NCI-H774 (cell line): ENCODE measurements at places on chromosomes 2 and 18.
A peak's percentile ranks its signal among the peaks of the same experiment; 100 is the strongest.

GRCh38 chr18:63823516-63824219, 48.5 kb downstream of the SERPINB7 start:
- DNase-seq = no peak

DNA sequence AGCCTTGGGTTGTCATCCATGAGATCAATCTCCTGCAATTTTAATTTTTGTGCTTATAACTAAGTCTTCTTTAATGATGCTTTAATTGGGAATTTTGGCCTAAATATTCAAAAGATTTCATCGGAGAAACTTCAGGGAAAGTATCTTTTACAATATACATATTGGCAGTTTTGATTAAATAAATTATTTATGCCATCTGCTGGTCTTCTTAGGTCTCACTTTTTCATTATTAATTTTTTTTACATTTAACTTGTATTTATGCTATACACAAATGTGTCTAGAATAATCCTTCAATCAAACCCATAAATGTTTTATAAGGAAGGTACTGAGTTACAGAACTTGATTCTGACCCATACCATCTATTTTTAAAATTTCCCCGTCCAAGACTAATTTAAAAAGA, 95.1 kb upstream of the XPO1 start:
- no peak for DNase-seq

GRCh38 chr2:15169326-15170069, 391.6 kb downstream of the NBAS start:
- DNase-seq = no peak

- DNase-seq = no peak
Observed at GRCh38 chr2:59871830-59872229, 681.6 kb downstream of the BCL11A start.

- DNase-seq = peak; percentile 88
Observed at GRCh38 chr2:11155381-11156035, at the start of gene SLC66A3. SLC66A3 (plus strand) TSS chr2:11155467; CDS start chr2:11155547, 80 bp downstream.

GRCh38 chr2:223846515-223846914, 9.1 kb upstream of the AP1S3 start:
- DNase-seq = no peak

GRCh38 chr18:9109523-9109922, 7.0 kb downstream of the NDUFV2 start:
- DNase-seq = no peak

GRCh38 chr2:198004921-198005829, 200.8 kb downstream of the PLCL1 start:
- no peak for DNase-seq

DNA sequence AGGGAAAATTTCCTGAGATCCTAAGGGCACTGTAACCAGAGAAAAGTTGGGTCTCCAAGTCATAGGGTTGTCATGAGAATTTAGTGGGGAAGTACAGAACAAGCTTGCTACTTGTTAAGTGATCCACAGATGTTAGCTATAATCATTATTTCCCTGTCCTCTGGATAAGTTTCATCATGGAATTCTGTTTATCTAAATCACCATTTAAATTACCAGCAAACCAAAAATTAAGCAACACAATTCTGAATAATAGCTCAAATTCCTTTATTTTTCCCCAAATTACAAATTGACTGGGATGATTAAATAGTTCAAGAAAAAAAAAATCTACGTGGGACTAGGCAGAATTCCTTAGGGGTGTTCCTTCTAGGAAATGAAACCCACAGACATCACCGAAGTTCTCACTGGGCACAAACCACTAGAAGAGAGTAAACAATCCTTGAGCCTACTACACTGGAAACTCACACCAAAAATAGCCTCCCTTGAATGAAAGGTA, 159.5 kb downstream of the COL6A3 start:
- no peak for DNase-seq

DNA sequence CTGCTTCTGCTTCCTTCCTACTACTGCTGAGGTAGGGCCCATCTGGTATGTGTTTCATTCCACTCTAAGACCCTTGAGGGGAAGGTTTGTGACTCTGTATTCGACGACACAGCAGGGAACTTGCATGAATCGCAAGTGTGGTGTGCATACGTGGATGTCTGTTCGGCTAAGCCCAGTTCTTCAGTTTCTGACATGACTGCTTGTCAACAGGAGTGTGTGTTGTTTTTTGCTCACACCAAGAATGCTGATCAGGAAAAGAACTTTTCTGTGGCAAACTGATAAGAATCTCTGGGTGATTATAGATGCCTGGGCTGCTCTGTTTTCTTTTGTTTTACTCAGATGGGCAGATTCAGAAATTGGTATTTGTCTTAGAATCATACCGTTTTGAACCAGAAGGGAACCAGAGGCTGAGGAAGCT, 22.0 kb downstream of the TNFRSF11A start:
- no peak for DNase-seq

DNA sequence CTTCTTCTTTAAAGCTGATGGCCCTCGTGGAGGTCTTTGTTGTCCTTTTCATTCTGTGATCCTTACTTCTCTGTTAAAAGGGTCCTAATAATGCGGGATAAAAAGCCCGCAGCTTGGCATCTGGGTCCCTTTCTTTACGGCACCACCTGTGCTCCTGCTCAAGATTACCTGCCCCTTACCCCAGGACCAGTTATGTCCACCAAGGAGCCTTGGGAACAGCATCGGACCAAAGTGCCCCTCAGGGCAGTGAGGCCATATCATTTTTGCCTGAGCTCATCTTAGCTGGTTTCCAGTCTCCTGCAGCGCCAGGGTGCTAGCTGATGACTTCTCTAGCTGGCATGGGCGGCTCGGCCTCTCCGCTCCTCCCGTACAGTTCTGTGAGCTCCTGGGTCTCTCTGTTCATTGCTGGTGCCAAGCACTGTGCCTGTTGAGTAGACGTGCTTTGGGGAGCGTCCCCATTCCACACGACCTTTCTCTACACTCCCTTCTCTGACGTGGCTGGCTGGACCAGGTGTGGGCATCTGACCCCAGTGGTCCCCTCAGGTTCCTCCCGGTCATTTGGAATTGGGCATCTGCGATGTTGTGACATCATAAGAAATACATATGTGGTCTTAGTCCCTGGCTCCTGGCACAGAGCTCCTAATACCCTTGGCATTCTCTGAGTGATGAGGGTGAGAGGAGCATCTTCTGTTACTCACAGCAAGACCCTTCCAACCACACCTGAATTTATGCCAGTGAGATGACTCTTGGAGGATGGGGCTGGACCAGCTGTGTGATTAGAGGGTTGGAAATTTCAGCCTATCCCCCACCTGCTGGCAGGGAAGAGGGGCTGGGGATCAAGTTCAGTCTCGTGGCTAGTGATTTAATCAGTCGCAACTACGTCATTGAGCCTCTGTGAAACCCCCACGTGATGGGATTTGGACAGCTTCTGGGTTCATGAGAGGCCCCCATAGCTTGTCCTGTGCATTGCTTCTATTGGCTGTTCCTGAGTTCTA, 134.2 kb upstream of the HS6ST1 start:
- DNase-seq = no peak

DNA sequence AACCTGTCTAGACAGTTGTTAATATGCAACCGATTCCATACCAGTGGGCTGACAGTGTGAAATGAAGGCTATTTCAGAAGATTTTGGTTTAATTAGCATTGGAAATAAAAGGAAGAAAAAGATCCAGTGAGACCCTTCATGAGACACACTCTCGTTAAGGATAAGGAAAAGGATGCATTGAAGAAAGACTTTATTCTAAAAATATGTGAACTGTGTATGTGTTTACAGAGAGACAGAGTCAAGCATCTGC, 2.1 kb downstream of the KLF7 start:
- no peak for DNase-seq

- DNase-seq = no peak
Observed at GRCh38 chr18:79553154-79553553, 126.4 kb upstream of the CTDP1 start.

GRCh38 chr2:101830555-101830954, 133.0 kb downstream of the MAP4K4 start:
- DNase-seq = no peak

DNA sequence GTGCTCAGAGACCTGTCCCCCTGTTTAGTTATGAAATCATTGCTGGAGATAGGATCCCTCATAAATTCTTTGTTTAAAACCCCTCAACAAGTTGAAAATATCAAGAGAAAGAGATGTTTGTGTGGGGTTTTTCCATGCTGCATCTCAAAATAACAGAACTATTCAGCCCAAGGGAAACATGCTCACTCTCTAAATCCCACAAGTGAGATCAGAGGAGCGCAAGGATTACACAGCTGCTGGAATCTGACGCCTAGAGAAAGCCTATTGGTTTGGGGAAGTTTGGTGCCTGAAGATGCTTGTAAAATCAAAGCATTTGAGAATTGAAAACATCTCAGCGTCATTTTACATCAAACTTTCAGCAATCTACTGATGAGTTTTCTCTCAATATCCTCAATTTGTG, 7.9 kb downstream of the FSHR start:
- no peak for DNase-seq

DNA sequence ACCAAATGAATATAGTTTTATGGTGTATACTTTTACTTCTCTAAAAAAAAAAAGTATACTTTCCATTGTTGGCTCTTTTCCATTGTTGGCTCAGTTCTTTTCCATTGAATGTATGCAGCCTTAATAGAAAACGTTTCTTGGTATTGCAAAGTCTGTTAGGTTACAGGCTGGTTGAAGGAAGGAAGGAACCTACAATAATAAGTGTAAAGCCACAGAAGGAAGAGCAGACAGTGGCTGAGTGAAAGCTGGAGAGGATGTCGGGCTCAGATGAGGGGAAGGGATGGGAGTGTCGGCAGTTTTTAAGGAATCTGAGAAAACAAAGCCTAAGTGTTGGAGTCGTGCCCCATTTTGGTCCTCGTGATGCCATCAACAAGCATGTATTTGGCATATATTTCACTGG, 6.8 kb downstream of the COPS8 start:
- no peak for DNase-seq

DNA sequence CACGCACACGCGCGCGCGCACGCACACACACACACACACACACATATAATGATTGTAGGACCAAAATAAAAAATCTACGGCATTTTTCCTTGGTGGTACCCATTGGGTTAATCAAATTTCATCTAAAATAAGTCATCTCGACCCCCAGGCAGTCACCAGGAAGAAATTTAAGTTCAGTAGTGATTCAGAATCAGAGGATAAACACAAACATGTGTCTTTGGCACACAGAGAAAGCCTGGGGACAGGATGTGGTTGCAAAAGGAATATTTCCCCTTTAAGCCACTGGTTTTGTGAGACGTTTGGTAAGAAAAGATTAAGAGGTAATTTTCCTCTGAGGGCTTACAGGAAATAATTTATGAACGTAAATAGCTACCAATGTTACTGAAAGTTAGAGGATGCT, 171.6 kb upstream of the PIEZO2 start:
- no peak for DNase-seq

DNA sequence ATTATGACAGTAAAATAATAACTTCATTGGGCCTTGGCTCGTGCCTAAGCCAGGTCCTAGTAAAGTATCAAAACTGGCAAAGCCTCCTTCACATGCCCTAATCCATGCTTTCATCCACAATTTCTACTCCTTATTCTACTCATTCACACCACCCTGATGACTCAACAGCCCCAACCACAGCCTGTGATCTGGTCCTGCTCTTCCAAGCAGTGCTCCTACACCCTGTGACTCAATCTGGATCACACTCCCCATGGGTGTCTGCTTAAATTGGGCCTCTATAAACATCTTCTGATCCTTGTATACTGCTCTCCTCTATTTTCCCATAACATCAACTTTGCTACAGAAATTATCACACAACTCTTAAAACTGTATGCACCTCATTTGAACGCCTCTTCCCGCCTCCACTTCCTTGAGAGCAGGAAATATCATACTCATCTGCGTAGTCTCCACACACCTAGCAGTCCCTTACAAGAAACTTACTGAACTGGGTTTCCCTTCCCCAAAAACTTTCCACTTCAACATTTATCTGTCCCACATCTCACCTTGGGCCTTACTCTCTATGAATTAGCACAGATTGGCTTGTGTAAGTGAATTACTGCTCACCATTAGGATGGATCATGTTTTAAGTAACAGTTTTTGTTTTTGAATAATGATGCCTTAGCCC, 15.9 kb downstream of the GTF3C3 start:
- DNase-seq = no peak

- DNase-seq = peak; percentile 42
Observed at GRCh38 chr2:21256006-21256405, 132.2 kb downstream of the TDRD15 start.

DNA sequence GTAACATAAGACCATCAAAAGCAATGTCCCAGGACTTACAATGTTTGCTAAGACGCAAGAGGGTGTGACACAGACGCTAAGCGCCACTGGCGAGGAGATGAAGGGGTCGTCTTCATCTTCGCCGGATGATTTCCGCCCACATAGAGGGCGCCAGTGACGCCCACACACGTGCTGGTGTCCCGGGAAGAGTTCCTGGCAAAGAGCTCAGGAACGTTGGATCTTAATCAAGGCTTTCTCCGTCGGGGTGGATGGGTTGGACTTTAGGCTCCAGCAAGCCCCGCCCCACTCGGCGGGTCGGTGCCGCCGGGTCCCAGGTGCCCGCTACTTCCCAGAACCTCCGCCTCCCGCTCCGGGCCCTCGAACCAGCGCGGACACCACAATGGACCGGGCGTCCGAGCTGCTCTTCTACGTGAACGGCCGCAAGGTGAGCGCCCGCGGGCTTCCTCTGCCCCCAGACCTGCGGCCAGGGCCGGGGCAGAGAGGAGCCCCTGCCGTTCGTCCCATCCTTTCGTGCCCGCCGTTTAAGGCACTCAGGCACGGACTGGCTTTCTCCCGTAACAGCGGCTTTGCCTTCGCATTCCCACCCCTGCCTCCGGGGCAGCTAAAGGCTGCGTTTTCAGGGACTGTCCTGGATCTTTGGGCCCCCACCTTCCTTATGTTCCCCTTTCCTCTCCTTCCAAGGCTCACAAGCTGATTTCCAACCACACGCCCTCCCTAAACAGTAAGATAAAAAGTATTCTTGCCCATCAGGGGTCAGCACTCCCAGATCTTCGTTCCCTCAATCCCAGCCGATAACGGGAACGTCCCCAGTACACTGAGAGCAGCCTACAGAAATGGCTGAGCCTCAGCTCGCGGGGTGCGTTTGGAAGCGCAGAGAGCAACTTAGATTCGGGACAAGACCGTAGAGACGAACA, at the start of gene AOX1:
Gene AOX1 (plus strand): TSS at position 285 of the 914 bp plus-strand sequence. CDS start 95 bp downstream, at position 380.
- DNase-seq = peak; percentile 12

GRCh38 chr2:183172220-183172887, 48.1 kb downstream of the NUP35 start:
- DNase-seq = no peak

- peak; percentile 17 for DNase-seq
Observed at GRCh38 chr18:27713037-27713737, 463.7 kb downstream of the CDH2 start.

GRCh38 chr2:200121931-200122330, 166.5 kb downstream of the MAIP1 start:
- DNase-seq = no peak

- no peak for DNase-seq
Observed at GRCh38 chr2:215271446-215271845, 40.4 kb upstream of the ATIC start.

- no peak for DNase-seq
Observed at GRCh38 chr2:44295633-44296359, 20.5 kb downstream of the SLC3A1 start.

DNA sequence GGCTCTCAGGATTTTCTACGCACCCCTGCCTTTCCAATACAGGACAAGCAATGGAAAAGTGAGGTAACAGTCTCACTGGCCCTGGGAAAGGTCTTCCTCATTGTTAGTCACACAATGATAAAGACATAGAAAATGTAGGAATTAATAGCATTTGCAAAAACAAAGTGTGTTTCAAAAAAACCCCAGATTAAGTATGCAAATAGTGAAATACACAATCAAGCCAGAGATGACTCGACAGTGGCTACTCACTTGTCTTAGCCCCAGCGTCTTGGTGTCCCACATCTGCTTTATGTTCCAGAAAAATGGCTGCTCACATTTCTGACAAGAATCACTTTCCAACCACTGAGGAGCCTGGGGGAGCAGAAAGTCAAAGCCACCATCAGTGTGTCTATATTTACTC, 47.0 kb upstream of the AP1S3 start:
- DNase-seq = no peak
